ENCODE measurements at places on chromosomes 4 and X.
A peak's percentile ranks its signal among the peaks of the same experiment; 100 is the strongest.

- DNase-seq: no peak
Observed at GRCh38 chr4:1767061-1767769, 25.9 kb upstream of the FGFR3 start.

- no peak for DNase-seq
Observed at GRCh38 chr4:1576304-1576960, 107.7 kb downstream of the FAM53A start.

DNA sequence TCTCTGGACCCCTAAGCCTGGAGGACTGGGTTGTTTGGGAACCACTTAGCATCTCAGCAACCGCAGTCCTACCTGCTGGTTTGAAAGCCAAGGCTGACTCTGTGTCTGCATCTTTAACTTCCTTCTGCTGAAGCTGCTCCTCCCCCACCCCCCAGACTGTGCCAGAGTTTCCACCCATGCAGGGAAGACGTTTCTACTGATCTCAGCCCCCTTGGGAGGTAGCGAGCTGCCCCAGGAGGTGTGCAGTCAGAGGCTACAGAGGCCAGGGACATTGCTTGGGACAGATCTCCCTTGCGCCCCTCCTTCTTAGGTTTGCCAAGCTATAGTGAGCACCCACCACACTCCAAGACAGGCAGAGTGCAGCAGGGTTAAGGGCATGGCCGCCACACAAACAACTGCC, 4.7 kb upstream of the FATE1 start:
- DNase-seq: no peak

DNA sequence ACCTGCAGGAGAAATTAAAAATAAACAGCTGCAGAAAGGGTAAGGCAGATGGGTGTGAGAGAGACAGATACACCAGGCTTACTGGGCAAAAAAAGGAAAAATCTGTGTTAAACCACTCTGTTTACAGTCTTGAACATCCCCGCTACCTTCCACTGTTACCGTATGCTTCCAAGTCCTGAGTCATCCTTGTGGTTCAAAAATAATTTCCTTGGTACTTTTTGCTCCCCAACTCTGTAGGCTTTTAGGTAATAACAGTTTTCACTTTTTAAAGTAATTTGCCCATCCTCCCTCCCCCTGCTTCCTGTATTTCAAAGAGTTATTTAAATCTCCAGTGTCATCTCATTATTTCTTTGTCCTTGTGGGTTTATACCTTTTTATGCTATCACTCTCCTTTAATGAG, 210.1 kb upstream of the FAT4 start:
- no peak for DNase-seq

DNA sequence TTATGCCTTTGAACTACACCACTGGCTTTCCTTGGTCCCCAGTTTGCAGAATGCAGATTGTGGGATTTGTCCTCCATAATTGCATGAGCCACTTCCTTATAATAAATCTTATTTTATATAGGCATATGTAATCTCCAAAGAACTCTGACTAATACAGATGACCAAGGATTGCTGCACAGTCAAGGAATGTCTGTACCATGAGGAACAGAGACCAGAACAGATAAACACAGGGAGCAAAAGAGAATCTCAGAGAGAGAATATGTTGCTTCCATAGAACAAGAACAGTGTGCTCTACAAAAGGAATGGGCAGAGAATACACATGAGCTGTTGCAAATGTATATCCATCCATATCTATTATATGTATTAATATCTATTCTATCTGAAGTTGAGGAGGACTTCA, 111.1 kb downstream of the ADRA2C start:
- no peak for DNase-seq

DNA sequence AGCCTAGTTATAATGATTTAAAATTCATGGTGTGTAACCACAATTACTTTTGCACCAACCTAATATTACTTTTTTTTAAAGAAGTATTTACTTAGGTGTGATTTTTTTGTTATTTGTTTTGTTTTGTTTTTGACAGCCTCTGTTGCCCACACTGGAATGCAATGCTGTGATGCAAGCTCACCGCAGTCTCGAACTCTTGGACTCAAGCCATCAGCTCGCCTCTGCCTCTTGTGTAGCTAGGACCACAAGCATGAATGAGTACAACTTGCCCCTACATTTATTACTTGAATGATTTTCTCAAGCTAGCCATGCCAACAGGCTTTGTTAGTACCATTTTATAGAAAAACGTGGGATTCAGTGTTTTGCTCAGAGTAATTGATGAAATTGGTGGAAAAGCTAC, 488.8 kb upstream of the CPEB2 start:
- DNase-seq: no peak

DNA sequence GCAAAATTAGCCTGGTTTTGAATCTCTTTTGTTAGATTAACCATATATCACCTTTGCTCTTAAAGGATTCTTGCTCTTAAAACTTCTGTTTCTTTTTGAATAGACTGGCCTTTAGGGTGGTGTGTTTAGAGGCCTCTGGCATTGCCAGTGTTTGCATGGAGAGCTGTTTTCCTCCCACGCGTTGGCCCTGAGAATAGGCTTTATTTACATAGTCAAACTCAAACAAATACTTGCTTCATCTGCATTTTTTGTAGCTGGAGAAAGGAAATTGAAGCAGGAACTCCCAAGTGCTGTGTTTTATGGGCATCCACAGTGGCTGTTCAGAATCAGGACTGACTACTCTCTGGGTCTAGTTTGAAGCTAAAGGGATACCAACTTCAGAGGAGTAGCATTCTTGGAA, 2.7 kb downstream of the SHROOM2 start:
- DNase-seq: peak; percentile 9

- no peak for DNase-seq
Observed at GRCh38 chr4:6301732-6302442, 32.2 kb downstream of the WFS1 start.

DNA sequence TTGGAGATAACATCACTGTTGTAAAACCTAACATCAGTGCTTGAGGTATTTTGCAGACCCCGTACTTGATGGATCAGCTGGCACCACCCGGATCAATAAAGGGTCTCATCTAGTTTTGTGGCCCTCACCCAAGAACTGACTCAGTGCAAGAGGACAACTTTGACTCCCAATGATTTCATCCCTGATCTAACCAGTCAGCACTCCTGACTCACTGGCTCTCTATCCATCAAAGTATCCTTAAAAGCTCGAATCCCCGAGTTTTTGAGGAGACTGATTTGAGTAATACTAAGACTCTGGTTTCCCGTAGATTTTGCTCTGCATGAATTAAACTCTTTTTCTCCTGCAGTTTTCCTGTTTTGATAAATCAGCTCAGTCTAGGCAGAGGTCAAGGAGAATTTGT, 2498.1 kb downstream of the PCDH7 start:
- no peak for DNase-seq

- no peak for DNase-seq
Observed at GRCh38 chr4:73653695-73654106, 33.5 kb upstream of the RASSF6 start.

DNA sequence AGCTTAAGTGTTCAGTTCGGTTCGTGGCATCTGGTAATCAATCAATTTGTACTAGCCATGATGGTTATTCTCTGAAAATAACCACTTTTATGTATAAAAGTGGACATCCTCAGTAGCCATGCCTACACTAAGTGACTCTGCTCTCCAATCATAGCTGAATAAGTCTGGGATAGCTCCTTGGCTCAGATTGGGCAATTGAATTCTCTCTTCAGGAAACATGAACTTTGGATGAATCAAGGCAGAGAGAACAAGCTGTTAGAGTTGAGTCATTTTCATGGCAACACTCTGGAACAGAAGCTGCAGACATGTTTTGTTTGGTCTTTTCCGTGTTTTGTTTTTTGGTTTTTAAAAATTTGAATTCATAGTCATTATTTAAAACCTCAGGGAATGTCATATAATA, 66.8 kb upstream of the TMEM164 start:
- no peak for DNase-seq

GRCh38 chr4:79290376-79290775, 35.5 kb downstream of the NAA11 start:
- no peak for DNase-seq

DNA sequence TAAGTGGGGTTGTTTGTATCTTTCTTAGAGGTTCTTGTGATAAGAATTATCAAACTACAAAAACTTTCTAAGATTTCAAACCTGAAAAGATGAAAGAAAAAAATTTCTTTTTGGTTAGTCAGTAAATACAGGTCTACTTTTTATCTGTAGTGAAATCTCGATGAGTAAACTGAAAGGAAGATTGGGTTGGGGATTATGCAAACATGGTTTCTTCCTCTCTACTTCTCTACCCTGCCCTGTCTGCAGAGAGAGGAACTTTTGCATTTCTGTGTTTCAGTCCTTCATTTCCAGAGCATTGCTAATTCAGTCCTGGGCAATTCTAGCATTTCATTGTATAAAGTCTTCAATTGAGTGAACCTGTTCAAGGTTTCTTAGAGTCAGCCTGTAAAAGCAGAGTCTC, 51.6 kb upstream of the IL2 start:
- no peak for DNase-seq

- no peak for DNase-seq
Observed at GRCh38 chr4:153566631-153567150, 100.5 kb downstream of the TMEM131L start.

DNA sequence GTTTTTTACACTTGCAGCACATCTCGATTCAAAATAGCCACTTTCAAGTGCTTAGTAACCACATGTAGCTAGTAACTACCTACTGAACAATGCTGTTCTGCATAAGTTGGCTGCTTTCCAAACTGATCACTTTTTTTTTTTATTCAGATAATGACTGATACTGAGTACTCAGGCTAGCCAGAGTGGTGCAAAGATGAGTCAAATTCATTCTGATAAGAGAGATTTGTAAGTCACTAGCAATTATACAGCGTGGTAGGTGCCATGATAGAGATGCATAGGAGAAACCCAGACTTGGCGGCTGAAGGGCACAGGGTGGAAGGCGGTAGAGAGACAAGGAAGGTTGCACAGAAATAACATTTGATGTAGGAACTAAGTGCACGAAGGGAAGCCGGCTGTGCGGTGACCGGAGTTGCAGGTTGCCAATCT, 357 bp upstream of the IGBP1 start:
- no peak for DNase-seq

Measured in kidney epithelial cell (primary cell).